ENCODE measurements at places on chromosomes 16 and 17.

DNA sequence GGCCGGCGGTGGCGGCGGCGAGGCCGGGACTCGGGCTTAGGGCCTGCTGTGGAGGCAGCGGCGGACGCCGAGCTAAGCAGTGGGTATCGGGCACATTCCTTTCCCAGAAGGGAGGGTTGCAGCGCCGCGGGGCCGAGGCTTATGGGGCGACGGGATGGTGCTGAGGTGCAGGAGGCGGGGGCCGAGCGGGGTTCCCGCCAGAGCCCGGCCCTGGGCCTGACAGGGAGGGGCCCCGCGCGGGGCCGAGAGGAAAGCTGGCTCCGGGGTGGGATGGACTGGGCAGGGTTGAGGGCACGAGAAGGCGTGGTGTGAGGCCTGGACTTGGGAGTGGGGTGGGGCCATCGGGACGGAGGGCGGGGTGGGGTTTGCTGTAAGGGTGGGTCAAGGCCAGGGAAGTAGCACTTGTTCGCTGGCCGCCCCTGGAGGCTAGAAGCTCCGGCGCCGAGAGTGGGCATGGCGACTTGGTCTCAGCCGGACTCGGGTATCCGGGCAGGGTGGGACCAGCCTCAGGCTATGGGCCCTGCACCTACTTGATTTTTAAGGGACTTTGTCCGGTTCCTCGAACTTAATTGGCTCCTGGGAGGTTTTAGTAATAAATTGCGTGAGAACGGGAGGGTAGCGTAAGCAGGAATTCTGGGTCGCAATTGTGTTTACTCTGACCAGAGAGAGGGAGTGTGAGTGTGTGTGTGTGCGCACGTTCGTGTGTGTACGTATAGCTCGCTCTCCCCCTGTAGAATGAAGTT lies 396 bp downstream of the NFE2L1 start:
- DNase-seq = peak; percentile 70

DNA sequence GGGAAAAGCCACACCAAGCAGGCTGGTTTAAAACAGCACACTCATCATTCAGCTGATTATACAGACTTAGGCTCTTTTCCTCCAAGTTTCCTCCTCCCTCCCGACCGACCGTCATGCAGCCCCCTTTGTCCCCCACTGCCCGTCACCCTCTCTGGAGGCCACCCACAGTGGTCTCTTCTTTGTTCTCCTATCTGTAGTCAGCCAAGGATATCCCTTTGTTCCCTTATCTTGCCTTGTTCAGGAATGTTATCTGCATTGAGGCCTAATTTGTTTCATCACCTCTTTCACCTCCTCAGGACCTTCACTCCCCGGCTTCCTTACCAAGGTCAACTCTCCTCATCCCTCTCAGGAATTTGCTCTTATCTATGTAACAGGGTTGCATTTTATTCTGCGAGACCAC lies 186.4 kb upstream of the CDH13 start:
- DNase-seq = no peak

GRCh38 chr16:11108466-11108805 lies 147.6 kb downstream of the SOCS1 start:
- no peak for DNase-seq

- no peak for DNase-seq
Observed at GRCh38 chr16:84788920-84789391, 30.8 kb upstream of the CRISPLD2 start.

- no peak for DNase-seq
Observed at GRCh38 chr16:81237282-81237681, 1.2 kb upstream of the BCO1 start.

DNA sequence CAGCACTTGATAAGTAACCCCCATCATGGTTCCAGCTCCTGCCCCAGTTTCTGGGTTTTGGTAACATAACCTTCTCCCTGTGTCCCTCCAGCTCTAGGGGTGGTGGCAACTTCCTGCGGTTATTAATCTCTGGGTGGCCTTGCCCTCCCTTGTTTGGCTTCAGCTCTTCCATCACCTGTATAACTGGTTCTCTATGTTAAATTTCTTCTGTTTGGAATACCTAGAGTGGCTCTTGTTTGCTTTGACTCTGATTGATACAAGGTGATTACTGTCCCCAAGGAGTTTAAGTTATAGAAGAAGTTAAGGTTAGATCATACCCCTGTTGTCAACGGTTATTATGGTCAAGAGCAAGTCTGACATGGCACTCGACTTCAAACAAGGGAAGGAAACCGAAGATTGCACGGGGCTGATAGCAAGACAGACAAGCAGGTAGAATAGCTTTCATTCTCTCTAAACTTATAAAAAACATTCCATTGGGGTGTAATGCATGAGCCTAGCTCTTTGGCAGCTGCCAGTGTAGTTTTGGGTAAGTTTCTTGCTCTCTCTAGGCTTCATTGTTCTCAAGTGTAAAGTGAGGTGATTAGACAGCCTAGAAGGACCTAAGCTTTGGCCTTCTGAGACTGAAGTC lies 11.0 kb upstream of the CCR7 start:
- no peak for DNase-seq

DNA sequence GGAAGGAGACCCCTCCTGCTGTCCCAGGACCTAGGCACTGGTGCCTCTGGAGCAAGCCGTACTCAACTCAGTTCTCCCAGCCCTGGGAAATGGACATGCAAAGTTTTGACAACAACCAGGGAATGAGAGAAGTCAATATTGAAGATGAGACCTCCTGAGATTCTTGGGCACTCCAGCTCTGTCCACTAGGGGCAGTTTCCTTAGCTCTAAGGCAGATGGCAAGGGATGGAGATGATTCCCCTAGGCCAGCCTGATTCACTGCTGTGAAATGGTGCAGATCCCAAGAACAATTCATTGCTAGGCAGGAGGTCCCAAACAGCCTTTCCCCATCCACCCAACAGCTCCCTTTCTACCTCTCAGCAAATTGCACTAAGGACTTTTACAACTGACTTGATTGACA lies 20.5 kb upstream of the SDR42E2 start:
- no peak for DNase-seq
